ENCODE measurements at places on chromosomes 5 and 9. TPM values are rescaled to one million over a fixed set of nuclear protein-coding genes. Genes with fewer than 3 reads are reported as not detected.

The N4BP3 gene
- total RNA-seq: 6.0 TPM

The FOXD4 gene
- total RNA-seq: 0.13 TPM

The GNA14 gene
- total RNA-seq: 0.63 TPM

The DMGDH gene
- 2.9 TPM for total RNA-seq

The TAS2R1 gene
- not detected for total RNA-seq

The AFAP1L1 gene
- total RNA-seq: 15.5 TPM

The MSX2 gene
- 1.4 TPM for total RNA-seq

The CD72 gene
- total RNA-seq: 1.7 TPM

- no peak for DNase-seq
Observed at GRCh38 chr9:104907278-104907951, 20.5 kb downstream of the ABCA1 start.

- no peak for DNase-seq
Observed at GRCh38 chr9:121225240-121225639, 23.6 kb upstream of the RAB14 start.

DNA sequence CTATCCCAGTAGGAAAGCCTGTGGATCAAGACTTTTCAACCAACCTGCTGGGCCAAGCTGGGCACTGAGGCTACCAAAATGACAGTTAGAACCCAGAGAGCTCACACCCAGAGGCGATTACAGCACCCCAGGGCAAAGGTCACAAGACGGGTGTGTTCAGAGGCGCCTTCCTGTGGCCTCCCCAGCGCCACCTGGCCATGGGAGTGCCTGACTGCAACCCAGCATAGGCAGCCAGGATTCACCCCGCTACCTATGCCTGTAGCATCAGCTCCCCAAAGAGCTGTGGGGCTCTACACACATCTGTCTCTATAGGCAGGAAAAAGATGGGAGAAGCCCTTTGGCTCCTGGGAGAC is 33.5 kb downstream of the PDGFRB start:
- DNase-seq: no peak

- DNase-seq: no peak
Observed at GRCh38 chr9:73081979-73082657, 69.5 kb upstream of the ANXA1 start.

GRCh38 chr5:145941448-145942130 is 5.2 kb downstream of the SH3RF2 start:
- DNase-seq: no peak

DNA sequence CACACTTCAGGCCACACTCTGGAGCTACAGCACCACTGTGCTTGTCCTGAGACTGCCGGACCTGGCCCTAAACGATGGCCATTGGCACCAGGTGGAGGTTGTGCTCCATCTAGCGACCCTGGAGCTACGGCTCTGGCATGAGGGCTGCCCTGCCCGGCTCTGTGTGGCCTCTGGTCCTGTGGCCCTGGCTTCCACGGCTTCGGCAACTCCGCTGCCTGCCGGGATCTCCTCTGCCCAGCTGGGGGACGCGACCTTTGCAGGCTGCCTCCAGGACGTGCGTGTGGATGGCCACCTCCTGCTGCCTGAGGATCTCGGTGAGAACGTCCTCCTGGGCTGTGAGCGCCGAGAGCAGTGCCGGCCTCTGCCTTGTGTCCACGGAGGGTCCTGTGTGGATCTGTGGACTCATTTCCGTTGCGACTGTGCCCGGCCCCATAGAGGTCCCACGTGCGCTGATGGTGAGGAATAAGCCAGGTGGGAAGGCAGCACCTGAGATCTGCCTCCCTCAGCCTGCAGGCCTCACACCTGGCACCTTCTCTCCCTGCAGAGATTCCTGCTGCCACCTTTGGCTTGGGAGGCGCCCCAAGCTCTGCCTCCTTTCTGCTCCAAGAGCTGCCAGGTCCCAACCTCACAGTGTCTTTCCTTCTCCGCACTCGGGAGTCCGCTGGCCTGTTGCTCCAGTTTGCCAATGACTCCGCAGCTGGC is 14.7 kb downstream of the CRB2 start:
- DNase-seq: no peak

- DNase-seq: no peak
Observed at GRCh38 chr9:76004526-76004925, 114.1 kb downstream of the PCSK5 start.

GRCh38 chr9:93810028-93810971 is 144.9 kb downstream of the BARX1 start:
- DNase-seq: no peak

DNA sequence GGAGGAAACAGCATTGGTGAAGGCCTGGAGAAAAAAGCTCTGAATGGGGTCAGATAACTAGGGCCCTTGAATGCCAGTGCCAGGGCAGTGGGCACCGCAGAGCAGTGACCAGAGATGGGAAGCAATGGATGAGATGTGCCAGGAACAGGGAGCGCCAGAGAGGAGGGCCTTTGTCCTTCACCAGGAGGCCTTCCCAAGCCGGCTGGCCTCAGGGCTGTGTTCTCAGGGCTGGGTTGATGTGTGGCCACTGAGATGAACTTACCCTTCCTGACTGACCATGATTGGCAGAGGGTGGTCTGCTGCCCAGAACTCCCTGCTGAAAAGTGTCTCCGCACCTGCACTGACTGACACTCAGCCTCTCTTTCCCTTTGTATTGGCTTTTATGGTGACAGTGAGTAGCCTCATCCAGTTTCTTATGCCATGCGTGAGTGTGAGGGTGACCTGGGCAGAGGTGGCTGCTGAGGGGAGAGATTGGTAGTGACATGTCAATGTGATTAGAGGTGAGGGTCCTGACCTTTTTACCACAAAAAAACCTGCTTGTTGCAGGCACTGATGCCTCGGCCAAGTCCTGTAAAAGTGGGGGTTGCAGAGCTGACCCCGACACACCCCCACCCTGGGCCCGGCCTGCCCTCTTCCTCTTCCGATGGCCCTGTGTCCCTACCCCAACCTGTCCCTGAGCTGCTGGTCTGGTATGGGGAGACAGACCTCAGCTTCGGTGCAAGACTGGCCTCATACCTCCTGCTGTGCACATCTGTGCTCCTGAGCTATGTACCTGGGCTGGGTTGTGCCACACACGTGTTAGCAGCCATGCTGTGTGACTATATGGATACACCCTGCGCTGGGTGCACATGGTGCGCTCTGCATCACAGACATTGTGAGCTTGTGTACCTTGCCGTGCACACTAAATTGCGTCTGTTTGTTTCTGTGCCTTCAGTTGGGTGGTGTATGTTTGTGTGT is 57.1 kb upstream of the PSD2 start:
- no peak for DNase-seq

GRCh38 chr5:170641589-170642031 is 137.8 kb downstream of the KCNIP1 start:
- DNase-seq: no peak
